Vagina (tissue), 2 donors: ENCODE measurements at places on chromosomes 7 and 10. TPM values are rescaled to one million over a fixed set of nuclear protein-coding genes. Genes with fewer than 3 reads are reported as not detected.

- no peak overlapping the region for H3K27ac ChIP-seq
- peaks cover 77% of the 10 kb centered on the region for H3K4me1 ChIP-seq
- H3K4me3 ChIP-seq: no peak overlapping the region
- DNase-seq: no peak
- no peaks in the 10 kb centered on the region for H3K36me3 ChIP-seq
Observed at GRCh38 chr7:77543910-77544309, 6.8 kb downstream of the PTPN12 start.

- no peak for DNase-seq
- no peaks in the 10 kb centered on the region for H3K36me3 ChIP-seq
- H3K27ac ChIP-seq: no peak overlapping the region
- H3K27me3 ChIP-seq: no peaks in the 10 kb centered on the region
Observed at GRCh38 chr10:89426230-89426868, 12.0 kb downstream of the IFIT5 start.

- no peaks in the 10 kb centered on the region for H3K4me1 ChIP-seq
- no peak overlapping the region for H3K27ac ChIP-seq
- no peaks in the 10 kb centered on the region for H3K36me3 ChIP-seq
- no peaks in the 10 kb centered on the region for H3K27me3 ChIP-seq
- H3K4me3 ChIP-seq: no peak overlapping the region
Observed at GRCh38 chr7:15402436-15403136, 159.2 kb downstream of the AGMO start.

Gene XRCC2
- 1.7 TPM for total RNA-seq

DNA sequence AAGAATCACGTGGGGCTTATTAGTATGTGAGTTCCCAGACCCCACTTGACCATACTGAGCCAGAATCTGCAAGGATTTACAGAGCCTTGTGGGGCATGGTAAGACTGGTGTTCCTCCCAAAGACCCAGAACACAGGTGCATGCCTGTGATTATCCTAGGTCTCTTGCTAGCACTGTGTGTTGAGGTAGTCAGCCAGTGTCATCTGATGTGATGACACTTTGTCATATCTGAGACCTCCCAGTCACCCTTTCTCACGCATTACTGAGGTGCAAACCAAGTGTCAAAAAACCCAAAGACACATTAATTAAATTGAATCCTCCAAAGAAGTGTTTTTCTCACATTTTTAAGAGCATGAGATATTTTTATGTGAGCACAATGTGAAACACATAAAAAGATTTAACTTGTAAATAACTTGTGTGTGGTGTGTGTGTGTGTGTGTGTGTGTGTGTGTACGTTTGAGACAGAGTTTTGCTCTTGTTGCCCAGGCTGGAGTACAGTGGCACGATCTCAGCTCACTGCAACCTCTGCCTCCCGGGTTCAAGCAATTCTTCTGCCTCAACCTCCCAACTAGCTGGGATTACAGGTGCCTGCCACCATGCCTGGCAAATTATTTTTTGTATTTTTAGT is 162.0 kb upstream of the PRPS1L1 start:
- H3K4me1 ChIP-seq: no peaks in the 10 kb centered on the region
- DNase-seq: no peak
- H3K36me3 ChIP-seq: no peaks in the 10 kb centered on the region
- no peaks in the 10 kb centered on the region for H3K27me3 ChIP-seq
- H3K4me3 ChIP-seq: no peak overlapping the region
- H3K27ac ChIP-seq: no peak overlapping the region
